RPMI7951 (cell line): ENCODE measurements at places on chromosomes 11 and 22. TPM values are rescaled to one million over a fixed set of nuclear protein-coding genes. Genes with fewer than 3 reads are reported as not detected.

Gene OR52D1
- total RNA-seq: not detected in 2 replicates

Gene OR8G5
- total RNA-seq: not detected in 2 replicates

GRCh38 chr22:40234658-40235057 lies 56.9 kb downstream of the TNRC6B start:
- no peak for DNase-seq

DNA sequence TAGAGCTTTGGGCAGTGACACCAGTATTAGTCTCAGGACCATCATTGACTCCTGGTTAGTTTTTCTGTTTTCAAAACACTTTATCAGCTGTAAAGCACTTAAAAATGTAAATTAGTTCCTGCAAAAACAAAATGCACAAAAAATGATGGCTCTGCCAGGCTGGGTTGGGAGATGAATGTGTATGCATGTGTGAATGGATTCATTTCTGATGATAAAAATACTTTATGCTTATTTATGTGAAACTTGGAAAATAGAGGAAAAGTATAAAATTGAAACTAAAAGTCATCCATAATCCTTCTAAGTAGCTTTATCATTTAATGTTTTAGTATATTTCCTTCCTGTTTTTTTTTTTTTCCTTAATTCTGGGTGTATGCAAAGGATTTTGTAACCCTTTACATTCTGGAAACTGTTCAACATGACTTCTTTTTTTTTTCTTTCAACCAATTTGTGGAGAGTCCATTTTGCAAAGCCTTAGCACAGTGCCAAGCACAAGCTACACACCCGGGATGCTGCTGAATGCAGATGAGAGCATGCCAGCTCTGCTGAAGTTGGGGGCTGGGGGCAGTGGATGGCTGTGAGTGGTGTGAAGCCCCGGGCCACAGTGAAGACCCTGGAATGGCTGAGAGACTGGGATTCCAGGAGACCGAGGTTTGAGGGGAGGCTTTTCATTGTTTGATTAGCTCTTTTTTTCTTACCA lies 37.6 kb downstream of the PTPRJ start:
- DNase-seq: no peak

GRCh38 chr11:115918576-115918975 lies 414.4 kb upstream of the CADM1 start:
- DNase-seq: no peak

- DNase-seq: no peak
Measured at GRCh38 chr22:33300165-33300564, 242.0 kb upstream of the SYN3 start.
